Fibroblast of the aortic adventitia (primary cell): ENCODE measurements at places on chromosomes 7 and 10.

GRCh38 chr7:46170792-46171191, 249.7 kb upstream of the IGFBP3 start:
- no peak for DNase-seq

GRCh38 chr10:87860816-87861403, 2.4 kb downstream of the KLLN start:
- no peak for DNase-seq

GRCh38 chr10:32540691-32541470, 94.9 kb downstream of the CCDC7 start:
- no peak for DNase-seq

DNA sequence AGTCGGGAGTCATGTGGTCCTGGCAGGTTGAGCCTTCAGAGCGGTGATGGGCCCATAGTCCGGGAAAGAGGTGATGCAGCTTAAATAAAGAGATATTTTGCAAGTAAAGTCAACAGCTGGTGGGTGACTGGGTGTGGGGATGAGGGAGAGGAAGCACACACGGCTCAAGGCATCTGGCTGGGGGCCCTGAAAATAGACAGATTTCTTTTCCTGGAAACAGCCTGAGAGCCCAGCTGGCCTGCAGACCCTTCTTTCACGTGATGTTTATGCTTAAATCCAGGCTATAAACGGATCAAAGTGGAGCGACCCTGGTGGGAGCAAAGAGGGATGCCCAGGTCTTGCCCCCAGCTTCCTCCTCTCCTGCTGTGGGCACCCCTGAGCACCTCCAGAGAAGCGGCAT, 149.1 kb downstream of the TEX36 start:
- no peak for DNase-seq

- DNase-seq: no peak
Observed at GRCh38 chr10:112168733-112169132, 14.8 kb downstream of the GPAM start.

GRCh38 chr7:82211333-82211732, 232.2 kb downstream of the CACNA2D1 start:
- no peak for DNase-seq
